ENCODE measurements at places on chromosomes 3 and 15. TPM values are rescaled to one million over a fixed set of nuclear protein-coding genes. Genes with fewer than 3 reads are reported as not detected.
A peak's percentile ranks its signal among the peaks of the same experiment; 100 is the strongest.

DNA sequence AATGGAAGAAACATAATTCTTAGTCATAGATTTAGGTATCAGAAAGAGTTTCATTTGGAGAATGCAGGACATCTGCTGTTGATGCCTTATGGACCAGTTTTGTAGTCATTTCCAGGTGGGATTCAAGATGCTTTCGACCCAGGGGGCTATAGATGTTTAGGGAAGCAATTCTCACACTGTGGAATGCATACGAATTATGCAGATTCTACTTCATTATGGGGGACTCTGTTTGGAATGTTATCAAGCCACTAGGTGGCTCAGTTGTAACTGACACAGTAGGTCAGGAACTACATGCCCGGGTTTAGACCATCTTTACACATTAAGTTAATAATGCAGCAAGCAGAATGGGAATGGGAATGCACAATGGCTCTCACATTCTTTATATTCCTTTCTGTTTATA is 1359.8 kb downstream of the ZPLD1 start:
- no peak for DNase-seq
- no peaks in the 10 kb centered on the region for H3K36me3 ChIP-seq
- no peak overlapping the region for H3K27ac ChIP-seq
- no peak overlapping the region for H3K4me3 ChIP-seq
- H3K4me1 ChIP-seq, result no peaks in the 10 kb centered on the region

The COMMD2 gene
- polyA plus RNA-seq, result 63.1 TPM

DNA sequence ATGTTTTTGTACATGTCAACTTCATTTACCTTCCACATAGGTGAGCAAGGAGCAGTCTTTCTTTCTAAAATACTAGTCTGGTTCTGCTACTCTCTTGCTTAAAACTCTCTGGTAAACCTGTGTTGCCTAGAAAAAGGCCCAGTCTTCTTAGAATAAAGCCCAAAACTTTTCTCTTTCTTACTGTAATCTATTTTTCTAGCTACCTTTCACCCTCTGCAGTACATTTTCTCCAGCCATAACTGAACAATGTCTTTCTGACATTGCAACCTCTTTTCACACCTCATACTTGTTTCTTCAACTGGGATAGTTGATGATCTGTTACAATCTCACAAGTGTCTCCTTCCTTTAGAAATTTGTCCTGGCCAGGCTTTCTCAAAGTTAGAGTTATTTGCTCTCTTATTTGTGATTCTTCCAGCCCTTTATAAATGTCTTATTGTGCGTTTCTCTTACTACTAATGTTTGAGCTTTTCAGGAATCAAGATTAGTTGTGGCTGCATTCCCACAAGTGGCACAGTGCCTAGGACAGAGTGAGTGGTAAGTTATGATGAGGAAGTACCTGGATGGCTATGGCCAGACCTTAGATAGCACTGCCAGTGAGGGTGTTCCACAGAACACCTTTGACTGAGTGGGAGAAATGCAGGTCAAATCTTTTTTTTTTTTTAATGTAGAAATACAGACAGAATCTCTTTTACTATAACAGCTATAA is 313.4 kb upstream of the SATB1 start:
- peaks cover 32% of the 10 kb centered on the region for H3K4me1 ChIP-seq
- DNase-seq, result no peak
- no peak overlapping the region for H3K27ac ChIP-seq
- H3K4me3 ChIP-seq, result no peak overlapping the region

The ST3GAL6 gene
- polyA plus RNA-seq, result 0.37 TPM

GRCh38 chr3:41418961-41419691 is 219.8 kb downstream of the CTNNB1 start:
- H3K4me1 ChIP-seq, result no peaks in the 10 kb centered on the region
- no peak overlapping the region for H3K27ac ChIP-seq
- H3K27me3 ChIP-seq, result no peaks in the 10 kb centered on the region
- H3K4me3 ChIP-seq, result no peak overlapping the region
- DNase-seq, result no peak

The AHSG gene
- not detected for polyA plus RNA-seq

The EPHA6 gene
- polyA plus RNA-seq, result not detected

- no peaks in the 10 kb centered on the region for H3K36me3 ChIP-seq
- no peak overlapping the region for H3K4me3 ChIP-seq
- peaks cover 8% of the 10 kb centered on the region for H3K4me1 ChIP-seq
- no peak overlapping the region for H3K27ac ChIP-seq
- no peaks in the 10 kb centered on the region for H3K27me3 ChIP-seq
Observed at GRCh38 chr3:102096066-102096465, 246.8 kb downstream of the NFKBIZ start.

The NR2F2 gene
- polyA plus RNA-seq, result not detected

DNA sequence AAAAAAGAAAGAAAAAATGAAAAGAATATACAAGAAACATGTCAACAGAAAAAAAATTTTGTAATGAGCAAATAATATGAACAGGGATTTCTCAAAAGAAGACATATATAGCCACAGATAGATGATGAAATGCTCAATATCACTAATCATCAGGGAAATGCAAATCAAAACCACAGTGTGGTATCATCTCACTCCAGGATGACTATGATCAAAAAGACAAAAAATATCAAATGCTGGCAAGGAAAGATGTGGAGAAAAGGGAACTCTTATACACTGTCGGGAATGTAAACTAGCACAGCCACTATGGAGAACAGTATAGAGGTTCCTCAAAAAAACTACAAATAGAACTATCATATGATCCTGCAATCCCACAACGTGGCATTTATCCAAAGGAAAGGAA is 94.1 kb downstream of the C3orf70 start:
- H3K4me3 ChIP-seq, result no peak overlapping the region
- no peaks in the 10 kb centered on the region for H3K27me3 ChIP-seq
- no peak overlapping the region for H3K27ac ChIP-seq
- peaks cover 5% of the 10 kb centered on the region for H3K36me3 ChIP-seq
- no peaks in the 10 kb centered on the region for H3K4me1 ChIP-seq

The C3orf38 gene
- polyA plus RNA-seq, result 25.4 TPM

DNA sequence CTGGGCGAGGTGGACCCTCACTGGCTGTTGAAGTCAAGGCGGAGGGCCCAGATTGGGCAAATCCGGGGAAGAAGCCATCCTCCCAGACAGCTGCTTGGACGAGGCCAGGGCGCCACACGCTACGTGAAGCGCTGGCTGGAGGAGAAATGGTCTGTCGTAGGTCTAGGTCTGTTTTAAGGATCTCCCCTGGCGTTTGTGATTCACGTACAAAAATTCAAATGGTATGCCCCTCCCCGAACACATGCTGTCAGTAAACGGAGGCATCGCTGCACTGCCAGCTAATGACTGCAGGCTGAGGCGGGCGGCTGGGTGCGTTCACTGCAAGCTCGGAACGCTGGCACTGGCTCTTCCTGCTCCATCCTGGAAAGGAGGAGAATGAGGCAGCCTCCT is 69.9 kb downstream of the EPHB3 start:
- H3K27me3 ChIP-seq, result no peaks in the 10 kb centered on the region
- DNase-seq, result no peak
- no peaks in the 10 kb centered on the region for H3K36me3 ChIP-seq
- no peak overlapping the region for H3K4me3 ChIP-seq
- H3K4me1 ChIP-seq, result no peaks in the 10 kb centered on the region

The HIGD2B gene
- not detected for polyA plus RNA-seq

GRCh38 chr3:115784739-115785536 is 161.6 kb downstream of the GAP43 start:
- peak overlapping the region; percentile 97 for H3K27ac ChIP-seq
- H3K4me1 ChIP-seq, result peaks cover 5% of the 10 kb centered on the region
- peaks cover 6% of the 10 kb centered on the region for H3K27me3 ChIP-seq
- peak overlapping the region; percentile 88 for H3K4me3 ChIP-seq
- DNase-seq, result no peak

DNA sequence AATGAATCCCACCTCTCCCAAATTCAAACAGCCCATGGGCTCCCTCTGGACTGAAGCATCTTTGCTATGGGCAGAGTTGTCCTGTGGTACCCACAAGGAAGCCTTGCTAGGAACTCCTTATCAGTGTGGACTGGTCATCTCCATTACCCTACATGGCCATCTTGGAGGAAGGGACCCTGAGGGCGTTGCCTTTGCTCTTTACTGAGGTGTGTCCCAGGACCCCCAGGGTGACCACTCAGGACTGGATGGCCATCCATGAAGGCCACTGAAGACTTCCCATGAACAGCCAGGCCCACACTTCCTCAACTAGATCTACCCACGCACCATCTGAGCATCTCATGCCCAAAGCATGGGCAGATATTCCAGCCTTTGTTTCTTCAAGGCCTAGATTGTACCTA is 20.0 kb downstream of the RTP3 start:
- no peaks in the 10 kb centered on the region for H3K4me1 ChIP-seq
- no peak overlapping the region for H3K27ac ChIP-seq
- H3K36me3 ChIP-seq, result no peaks in the 10 kb centered on the region

The UACA gene
- polyA plus RNA-seq, result not detected

DNA sequence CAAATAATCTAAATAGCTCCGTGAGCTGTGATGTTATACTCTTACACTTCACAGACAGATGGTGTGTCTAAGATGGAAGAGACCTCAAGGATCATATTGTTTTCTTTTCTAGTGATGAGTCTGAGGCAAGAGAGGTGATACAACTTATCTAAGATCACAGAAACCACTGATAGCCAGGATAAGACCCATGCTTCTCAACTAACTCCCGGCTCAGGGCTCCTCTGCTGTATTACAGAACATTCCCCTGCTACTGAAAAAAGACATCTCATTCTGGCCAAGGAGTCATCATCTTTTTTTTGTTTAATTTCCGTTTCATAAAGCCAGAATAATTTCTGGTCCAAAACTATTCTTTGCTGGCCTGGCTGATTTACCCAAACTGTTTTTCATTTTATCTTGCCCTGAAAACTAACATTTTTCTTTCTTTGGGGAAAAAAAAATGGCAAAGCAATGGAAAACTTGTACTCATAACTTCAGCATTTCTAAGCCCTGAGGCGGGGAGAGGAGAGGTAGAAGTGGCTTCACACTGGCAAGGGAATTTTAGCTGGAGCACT is 46.9 kb upstream of the GAP43 start:
- DNase-seq, result no peak
- H3K4me1 ChIP-seq, result no peaks in the 10 kb centered on the region
- H3K36me3 ChIP-seq, result no peaks in the 10 kb centered on the region
- peaks cover 5% of the 10 kb centered on the region for H3K27me3 ChIP-seq

The FAM174B gene
- 15.1 TPM for polyA plus RNA-seq

DNA sequence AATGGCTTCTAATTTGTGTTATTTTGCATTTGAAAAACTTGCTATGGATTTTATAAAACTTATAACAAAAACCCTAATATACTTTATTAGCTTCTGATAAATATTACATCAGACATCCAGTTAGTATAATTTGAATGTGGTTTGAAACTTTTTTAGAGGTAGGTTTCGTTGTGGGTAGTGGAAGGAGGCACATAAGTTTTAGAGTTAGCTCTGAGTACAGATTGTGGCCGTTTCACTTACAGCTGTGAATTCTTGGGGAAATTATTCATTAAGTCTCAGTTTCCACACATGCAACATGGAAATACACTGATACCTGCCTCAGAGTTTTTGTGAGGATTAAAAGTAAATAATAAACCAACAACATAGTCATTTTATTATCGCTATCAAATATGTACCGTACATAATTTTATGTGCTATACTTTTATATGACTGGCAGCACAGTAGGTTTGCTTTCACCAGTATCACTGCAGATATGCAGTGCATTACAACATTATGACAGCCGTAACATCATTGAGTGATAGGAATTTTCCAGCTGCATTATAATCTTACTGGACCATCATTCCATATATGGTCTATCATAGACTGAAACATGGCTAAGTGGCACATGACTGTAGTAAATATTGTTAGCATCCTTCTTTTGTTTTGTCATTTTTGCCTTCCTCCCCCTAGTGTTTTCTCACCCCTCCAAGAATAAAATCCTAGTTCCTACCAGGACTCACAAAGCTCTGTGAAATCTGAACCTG is 175.6 kb downstream of the AKAP13 start:
- no peaks in the 10 kb centered on the region for H3K27me3 ChIP-seq
- DNase-seq, result no peak
- no peak overlapping the region for H3K4me3 ChIP-seq
- no peak overlapping the region for H3K27ac ChIP-seq
- no peaks in the 10 kb centered on the region for H3K36me3 ChIP-seq
- H3K4me1 ChIP-seq, result no peaks in the 10 kb centered on the region

The GHRL gene
- 0.92 TPM for polyA plus RNA-seq

The DUT gene
- polyA plus RNA-seq, result 124 TPM

The STXBP5L gene
- not detected for polyA plus RNA-seq

- no peak for DNase-seq
- H3K4me3 ChIP-seq, result no peak overlapping the region
- no peak overlapping the region for H3K27ac ChIP-seq
- H3K36me3 ChIP-seq, result no peaks in the 10 kb centered on the region
- peaks cover 4% of the 10 kb centered on the region for H3K4me1 ChIP-seq
Observed at GRCh38 chr3:184343200-184343876, 5.9 kb downstream of the FAM131A start.

The IGSF10 gene
- 0.07 TPM for polyA plus RNA-seq

DNA sequence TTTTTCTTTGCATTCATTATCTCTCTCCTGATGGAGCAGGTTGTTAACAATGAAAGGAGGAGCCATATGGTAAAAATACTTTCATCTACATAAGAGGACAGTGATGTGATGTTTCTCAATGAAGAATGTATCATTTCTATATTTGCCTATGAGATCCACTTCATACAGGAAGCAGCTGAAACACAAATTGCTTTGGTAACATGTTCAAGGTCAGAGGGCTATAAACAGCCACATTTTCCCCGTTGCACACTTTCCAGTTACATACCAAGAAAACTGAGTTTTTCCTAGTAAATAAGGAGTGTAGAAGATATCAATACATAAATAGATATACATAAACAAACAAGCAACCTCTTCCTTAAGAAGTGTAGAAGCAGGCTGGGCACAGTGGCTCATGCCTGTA is 32.6 kb upstream of the GYG1 start:
- H3K27me3 ChIP-seq, result peaks cover 9% of the 10 kb centered on the region
- no peak for DNase-seq
- H3K27ac ChIP-seq, result no peak overlapping the region
- H3K4me3 ChIP-seq, result no peak overlapping the region

DNA sequence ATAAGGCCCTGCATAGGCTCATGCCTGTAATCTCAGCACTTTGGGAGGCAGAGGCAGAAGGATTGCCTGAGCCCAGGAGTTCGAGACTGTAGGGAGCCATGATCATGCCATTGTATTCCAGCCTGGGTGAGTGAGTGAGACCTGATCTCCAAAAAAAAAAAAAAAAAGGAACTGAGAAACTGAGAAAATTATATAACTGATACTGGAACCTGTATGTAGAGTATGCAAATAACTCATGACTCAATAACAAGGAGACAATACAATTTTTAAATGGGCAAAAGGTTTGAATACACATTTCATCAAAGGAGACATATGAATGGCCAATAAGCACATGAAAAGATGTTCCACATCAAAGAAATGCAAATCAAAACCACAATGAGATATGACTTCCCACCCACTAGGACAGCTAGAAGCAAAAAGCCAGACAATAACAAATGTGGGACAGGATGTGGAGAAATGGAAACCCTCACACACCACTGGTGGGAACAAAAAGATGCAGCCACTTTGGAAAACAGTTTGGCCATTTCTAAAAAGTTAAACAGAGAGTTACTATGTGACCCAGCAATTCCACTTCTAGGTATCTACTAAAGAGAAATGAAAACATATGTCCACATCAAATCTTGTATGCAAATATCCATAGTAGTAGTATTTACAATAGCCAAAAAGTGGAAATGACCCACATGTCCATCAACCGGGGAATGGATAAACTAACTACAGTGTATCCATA is 70.7 kb downstream of the IQSEC1 start:
- DNase-seq, result peak; percentile 19
- H3K36me3 ChIP-seq, result peaks cover 44% of the 10 kb centered on the region
- H3K27me3 ChIP-seq, result no peaks in the 10 kb centered on the region
- peaks cover 70% of the 10 kb centered on the region for H3K4me1 ChIP-seq
- peak overlapping the region; percentile 50 for H3K27ac ChIP-seq

The TMEM40 gene
- polyA plus RNA-seq, result not detected

- peak; percentile 39 for DNase-seq
- H3K27ac ChIP-seq, result peak overlapping the region; percentile 1
- H3K4me1 ChIP-seq, result peaks cover 18% of the 10 kb centered on the region
- peak overlapping the region; percentile 5 for H3K4me3 ChIP-seq
- no peaks in the 10 kb centered on the region for H3K27me3 ChIP-seq
- no peaks in the 10 kb centered on the region for H3K36me3 ChIP-seq
Observed at GRCh38 chr3:143442814-143443447, 323.4 kb downstream of the CHST2 start.
